Fibroblast of the aortic adventitia (primary cell): ENCODE measurements at places on chromosomes 7 and 10.

GRCh38 chr7:142384493-142384922 lies 126.7 kb upstream of the PRSS58 start:
- no peak for DNase-seq

DNA sequence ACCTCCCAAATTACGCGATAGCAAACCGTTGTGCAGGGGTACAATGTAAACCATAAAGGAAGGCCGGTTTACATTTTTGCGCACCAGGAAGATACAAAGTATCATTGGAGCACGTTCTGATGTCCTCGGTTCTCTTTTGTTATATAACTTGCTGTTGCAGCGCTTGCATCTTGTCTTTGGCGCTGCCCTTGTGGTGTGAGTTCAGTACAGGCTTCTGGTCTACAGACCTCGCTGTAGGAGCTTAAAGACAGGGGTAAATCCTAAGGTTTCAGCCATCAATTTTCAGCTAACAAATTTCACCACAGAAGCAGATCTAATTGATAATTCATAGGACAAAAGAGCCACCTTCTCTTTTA lies 1.5 kb upstream of the MKX start:
- no peak for DNase-seq

DNA sequence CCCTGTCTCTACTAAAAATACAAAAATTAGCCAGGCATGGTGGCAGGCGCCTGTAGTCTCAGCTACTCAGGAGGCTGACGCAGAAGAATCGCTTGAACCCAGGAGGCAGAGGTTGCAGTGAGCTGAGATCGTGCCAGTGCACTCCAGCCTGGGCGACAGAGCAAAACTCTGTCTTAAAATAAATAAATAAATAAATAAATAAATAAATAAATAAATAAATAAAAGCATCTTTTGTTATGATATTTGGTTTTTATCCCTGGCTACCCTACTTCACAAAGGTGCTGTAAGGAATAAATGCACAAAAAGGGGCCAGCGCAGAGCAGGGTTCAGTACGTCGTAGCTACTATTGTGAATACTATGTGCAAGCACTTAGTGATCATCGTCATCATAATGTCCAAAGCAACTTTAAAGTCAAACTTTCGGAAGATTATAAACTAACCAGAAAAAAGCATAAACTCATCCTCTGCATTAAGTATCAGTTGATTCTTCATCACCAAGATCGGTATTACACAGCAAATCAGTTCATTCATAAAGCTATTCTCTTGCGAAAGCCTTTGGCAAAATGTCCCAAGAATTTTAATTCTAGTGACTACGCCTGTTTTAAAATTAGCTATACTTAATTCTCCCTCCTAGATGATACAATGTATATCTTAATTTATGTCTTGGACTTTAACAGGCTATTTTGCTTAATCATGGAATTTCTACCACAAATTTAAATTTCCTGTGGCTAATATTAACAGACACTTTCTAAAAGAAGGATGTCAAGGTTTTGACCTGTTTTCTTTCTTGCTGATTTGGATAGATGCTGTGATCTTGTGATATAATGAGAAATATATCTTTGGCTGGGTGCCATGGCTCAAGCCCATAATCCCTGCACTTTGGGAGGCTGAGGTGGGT lies 7.6 kb upstream of the NFE2L3 start:
- DNase-seq = no peak

- DNase-seq = no peak
These were observed at the start of gene BHLHA15 for GRCh38 chr7:98211221-98211675. Gene BHLHA15 (plus strand): TSS chr7:98211439. CDS start chr7:98212310, 871 bp downstream.

GRCh38 chr7:145105561-145105960 lies 269.7 kb upstream of the TPK1 start:
- no peak for DNase-seq

DNA sequence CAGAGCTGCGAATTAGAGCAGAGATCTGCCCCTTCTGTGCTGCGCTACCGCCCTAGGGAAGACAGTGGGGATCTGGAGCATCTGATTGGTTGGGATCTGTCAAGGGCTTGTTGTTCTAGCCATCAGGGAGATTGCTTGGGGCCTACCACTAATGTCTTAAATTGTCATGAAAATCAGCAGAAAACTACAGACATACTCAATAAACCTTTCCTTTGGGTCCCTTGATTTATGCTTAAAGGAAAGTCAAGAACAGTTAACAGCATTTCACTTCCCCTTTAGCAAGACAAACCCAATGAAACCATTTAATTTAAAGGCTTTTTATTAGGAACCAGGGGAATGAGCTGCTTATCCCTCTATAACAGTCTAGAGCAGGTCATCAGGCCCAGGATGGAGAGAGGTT lies 10.0 kb downstream of the SLC25A28 start:
- DNase-seq = no peak

GRCh38 chr10:21298701-21299100 lies 226.8 kb downstream of the SKIDA1 start:
- no peak for DNase-seq

- DNase-seq = peak; percentile 22
These were observed 127.8 kb downstream of the MACC1 start for GRCh38 chr7:20089431-20089830.

GRCh38 chr10:71720288-71720687 lies 710 bp upstream of the C10orf105 start:
- DNase-seq = no peak

DNA sequence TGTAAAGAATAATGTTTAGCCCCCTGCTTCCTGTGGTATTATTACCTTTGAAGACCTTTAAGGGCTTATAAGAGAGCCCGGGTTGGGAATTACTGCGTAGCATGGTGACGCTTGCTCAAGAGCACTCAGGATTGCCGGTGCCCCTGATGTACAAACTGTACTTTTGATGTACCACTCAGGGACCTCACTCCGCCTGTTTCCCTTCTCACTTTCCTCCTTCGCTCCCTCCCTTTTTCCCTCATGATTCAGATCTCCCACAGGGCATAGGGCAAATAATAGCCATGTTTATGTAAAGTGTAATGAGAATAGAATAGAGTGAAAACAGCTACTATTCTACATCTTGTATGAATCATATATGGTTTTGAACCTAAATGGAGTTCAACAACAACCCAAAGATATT lies 77.8 kb upstream of the PDCD4 start:
- no peak for DNase-seq

- DNase-seq = no peak
These were observed 127.0 kb upstream of the FZD1 start for GRCh38 chr7:91137153-91137787.

GRCh38 chr10:24249829-24250415 lies 41.0 kb downstream of the KIAA1217 start:
- DNase-seq = peak; percentile 41

GRCh38 chr10:74743401-74743800 lies 83.0 kb upstream of the KAT6B start:
- DNase-seq = no peak

- no peak for DNase-seq
These were observed 32.3 kb downstream of the HSPA12A start for GRCh38 chr10:116710076-116710475.
